ENCODE measurements at places on chromosomes 13 and 19. TPM values are rescaled to one million over a fixed set of nuclear protein-coding genes. Genes with fewer than 3 reads are reported as not detected.
A peak's percentile ranks its signal among the peaks of the same experiment; 100 is the strongest.

Gene ZNF571
- total RNA-seq, result 6.7 TPM

Gene REEP6
- total RNA-seq, result 2.8 TPM

Gene PRR20D
- total RNA-seq, result not detected

Gene ERICH6B
- total RNA-seq, result not detected

Gene ASF1B
- total RNA-seq, result 0.59 TPM

Gene ZNF77
- total RNA-seq, result 2.4 TPM

Gene GPATCH1
- total RNA-seq, result 4.6 TPM

Gene PLK5
- total RNA-seq, result not detected

Gene FGF21
- not detected for total RNA-seq

Gene NRTN
- total RNA-seq, result 1.5 TPM

DNA sequence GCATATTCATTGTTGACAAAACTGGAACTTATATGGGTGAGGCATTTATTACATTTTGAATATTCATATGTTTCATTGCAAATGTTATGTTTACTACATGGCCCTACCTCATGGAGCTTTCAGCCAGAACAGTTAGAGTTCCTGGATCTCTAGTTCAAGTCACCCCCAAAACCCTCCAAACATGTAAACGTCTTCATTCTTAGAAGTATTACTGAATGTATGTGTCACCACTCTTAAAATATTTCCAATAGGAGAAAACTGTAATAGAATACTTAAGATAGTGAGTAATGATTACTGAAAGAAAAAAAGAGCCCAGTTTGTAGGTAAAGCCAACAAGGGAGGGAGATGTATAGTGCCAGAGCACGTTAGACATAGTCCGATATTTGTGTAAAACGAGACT lies 23.5 kb downstream of the URI1 start:
- H3K4me1 ChIP-seq, result peaks cover 22% of the 10 kb centered on the region
- no peak overlapping the region for H3K4me3 ChIP-seq
- no peaks in the 10 kb centered on the region for H3K36me3 ChIP-seq
- H3K27ac ChIP-seq, result no peak overlapping the region

DNA sequence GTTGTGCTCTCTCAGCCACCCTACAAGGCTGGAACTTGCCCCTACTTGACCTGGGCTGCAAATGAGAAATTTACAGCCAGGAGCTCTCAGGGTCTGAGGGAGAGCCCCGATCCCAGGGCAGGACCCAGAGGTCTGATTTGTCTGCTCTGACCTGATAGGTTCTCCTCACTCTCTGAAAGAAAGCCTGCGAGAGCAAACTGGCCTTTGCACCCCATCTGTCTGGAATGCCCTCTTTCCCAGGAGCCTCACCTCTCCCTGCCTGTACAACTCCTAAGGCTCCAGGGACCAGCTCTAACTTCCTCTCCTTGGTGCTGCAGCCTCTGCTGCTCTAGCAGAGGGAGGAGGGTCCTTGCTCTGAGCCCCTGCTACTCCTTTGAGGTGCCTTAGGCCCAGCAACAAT lies 137.8 kb downstream of the UQCRFS1 start:
- DNase-seq, result no peak
- H3K27me3 ChIP-seq, result no peaks in the 10 kb centered on the region
- no peaks in the 10 kb centered on the region for H3K36me3 ChIP-seq
- H3K4me1 ChIP-seq, result no peaks in the 10 kb centered on the region

DNA sequence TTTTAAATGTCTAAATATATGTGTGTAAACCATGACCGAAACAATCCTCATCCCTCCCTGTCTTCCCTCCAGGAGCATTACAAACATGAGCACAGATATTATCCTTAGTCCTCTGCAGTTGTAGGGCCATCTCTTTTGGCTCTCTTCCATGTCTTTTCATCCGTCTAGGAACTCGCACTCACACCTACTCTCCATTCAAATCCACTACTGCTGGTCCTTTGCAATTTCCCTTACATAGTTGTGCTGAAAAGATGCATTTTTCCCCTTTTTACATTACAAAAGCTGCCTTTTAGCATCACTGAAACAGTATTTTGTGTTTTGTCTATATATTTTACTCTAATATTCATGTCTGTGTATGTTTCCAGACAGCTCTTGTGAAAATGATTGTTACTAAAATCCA lies 237.8 kb downstream of the DACH1 start:
- H3K4me1 ChIP-seq, result no peaks in the 10 kb centered on the region
- no peaks in the 10 kb centered on the region for H3K27me3 ChIP-seq
- no peak for DNase-seq
- H3K27ac ChIP-seq, result no peak overlapping the region
- H3K4me3 ChIP-seq, result no peak overlapping the region

DNA sequence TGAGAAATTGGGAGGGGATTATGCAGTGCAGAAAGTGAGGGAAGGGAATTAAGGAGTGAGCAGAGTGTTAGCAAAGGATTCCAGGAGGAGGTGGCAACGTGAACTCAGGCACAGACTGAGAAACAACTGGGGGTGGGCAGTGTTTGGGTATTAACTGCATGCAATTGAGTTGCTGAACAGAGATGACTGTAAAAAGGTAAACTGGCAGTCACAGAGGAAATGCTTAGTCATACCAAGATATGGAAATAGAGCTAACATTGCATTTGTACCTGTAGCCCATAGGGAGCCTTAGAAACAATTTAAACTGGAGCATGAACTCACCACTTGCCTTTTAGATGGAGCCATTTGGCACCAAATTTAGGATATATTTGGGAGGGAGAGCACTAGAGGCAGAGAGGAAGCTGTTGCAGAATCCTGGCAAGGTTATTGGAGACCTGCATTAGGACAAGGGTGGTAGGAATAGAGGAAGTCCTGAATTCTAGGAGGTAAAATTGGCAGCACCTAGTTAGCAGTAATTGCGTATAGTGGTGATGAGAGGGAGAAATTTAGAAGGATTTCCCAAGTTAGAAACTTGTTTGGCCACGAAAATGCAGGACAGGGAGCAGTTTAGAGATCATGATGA lies 100.6 kb upstream of the FRY start:
- H3K4me3 ChIP-seq, result no peak overlapping the region
- DNase-seq, result no peak
- no peaks in the 10 kb centered on the region for H3K36me3 ChIP-seq
- peaks cover 20% of the 10 kb centered on the region for H3K4me1 ChIP-seq
- no peaks in the 10 kb centered on the region for H3K27me3 ChIP-seq

GRCh38 chr13:34467450-34468083 lies 474.5 kb upstream of the NBEA start:
- H3K4me1 ChIP-seq, result no peaks in the 10 kb centered on the region
- no peak overlapping the region for H3K4me3 ChIP-seq
- H3K27ac ChIP-seq, result no peak overlapping the region
- no peaks in the 10 kb centered on the region for H3K36me3 ChIP-seq

DNA sequence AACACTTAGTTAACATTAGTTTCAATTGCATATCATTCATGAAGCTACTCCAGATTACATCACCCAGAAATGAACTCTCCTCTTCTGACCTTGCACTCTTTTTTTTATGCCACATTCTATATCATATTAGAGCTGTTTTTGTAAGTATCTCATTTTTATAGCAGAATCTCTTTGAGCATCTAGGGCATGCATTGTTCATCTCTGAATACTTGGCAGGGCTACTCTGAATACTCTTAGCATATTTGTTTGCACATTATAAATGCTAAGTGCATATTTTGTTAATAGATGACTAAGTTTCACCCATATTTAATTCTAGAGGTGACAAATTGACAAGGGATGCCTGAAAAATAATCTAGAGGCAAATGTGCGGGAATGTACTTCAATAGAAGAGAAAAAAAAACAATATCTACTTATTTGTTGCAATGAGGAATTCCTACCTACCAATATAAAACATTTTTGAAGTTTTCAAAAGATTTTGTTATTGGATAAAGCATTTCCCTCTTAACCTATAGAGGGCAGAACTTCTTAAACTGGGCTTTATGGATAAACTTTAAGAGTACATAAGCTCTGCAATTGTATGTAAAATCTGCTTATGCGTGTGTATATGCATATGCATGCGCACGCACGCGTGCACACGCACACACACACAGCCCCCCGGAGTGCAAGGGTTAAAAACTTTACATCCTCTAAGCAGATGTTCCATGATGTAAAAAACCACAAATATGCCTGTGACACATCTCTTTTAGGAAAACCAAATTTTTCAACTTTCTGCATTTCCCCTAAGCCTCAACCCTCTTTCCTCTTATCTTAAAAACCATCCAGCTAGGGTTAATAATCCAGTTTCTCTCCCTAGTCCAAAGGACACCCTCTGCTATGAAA lies 73.0 kb upstream of the OXGR1 start:
- no peak for DNase-seq
- H3K27me3 ChIP-seq, result peaks cover 13% of the 10 kb centered on the region
- no peak overlapping the region for H3K4me3 ChIP-seq

GRCh38 chr13:41641429-41641828 lies 184.1 kb downstream of the RGCC start:
- peaks cover 5% of the 10 kb centered on the region for H3K36me3 ChIP-seq
- no peaks in the 10 kb centered on the region for H3K4me1 ChIP-seq
- no peak overlapping the region for H3K27ac ChIP-seq

- no peak for DNase-seq
- no peaks in the 10 kb centered on the region for H3K27me3 ChIP-seq
- peak overlapping the region; percentile 77 for H3K4me3 ChIP-seq
Measured at GRCh38 chr19:49489601-49490167, 2.3 kb downstream of the RPL13A start.

- H3K27me3 ChIP-seq, result peaks cover 23% of the 10 kb centered on the region
- H3K27ac ChIP-seq, result no peak overlapping the region
- H3K4me1 ChIP-seq, result no peaks in the 10 kb centered on the region
- H3K4me3 ChIP-seq, result no peak overlapping the region
- H3K36me3 ChIP-seq, result no peaks in the 10 kb centered on the region
Measured at GRCh38 chr13:20206698-20207235, 14.0 kb upstream of the GJB2 start.

GRCh38 chr13:93955904-93956303 lies 523.6 kb downstream of the DCT start:
- H3K4me3 ChIP-seq, result no peak overlapping the region
- H3K4me1 ChIP-seq, result no peaks in the 10 kb centered on the region

DNA sequence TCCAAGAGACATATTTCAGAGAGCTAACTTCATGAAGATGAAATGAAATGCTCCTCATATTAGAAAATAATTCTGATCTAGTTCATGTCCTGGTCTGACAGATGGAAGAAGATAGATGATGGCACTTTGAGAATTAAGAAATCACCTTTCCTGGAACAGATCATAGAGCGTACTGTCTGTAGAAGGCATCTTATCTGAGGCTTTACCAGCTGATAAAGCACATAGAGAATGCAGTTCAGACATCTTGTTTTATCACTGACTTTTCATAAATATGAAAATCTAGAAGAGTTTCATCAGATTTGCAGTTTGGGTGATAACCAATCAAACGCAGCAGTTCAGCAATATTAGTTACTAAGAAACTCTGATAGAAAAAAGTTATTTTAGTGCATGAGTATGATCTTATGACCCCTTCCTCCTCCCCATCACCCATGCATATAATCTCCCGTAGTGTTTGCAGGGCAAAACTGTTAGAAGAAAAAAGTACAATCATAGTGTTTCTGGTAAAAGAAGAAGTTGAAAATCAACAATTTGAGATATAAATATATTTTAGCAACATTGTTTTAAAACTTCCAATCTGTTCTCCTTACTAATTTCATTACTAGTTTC lies 585.2 kb downstream of the PCDH9 start:
- no peak overlapping the region for H3K27ac ChIP-seq
- no peak for DNase-seq
- no peaks in the 10 kb centered on the region for H3K27me3 ChIP-seq
- H3K4me1 ChIP-seq, result no peaks in the 10 kb centered on the region
- no peaks in the 10 kb centered on the region for H3K36me3 ChIP-seq

DNA sequence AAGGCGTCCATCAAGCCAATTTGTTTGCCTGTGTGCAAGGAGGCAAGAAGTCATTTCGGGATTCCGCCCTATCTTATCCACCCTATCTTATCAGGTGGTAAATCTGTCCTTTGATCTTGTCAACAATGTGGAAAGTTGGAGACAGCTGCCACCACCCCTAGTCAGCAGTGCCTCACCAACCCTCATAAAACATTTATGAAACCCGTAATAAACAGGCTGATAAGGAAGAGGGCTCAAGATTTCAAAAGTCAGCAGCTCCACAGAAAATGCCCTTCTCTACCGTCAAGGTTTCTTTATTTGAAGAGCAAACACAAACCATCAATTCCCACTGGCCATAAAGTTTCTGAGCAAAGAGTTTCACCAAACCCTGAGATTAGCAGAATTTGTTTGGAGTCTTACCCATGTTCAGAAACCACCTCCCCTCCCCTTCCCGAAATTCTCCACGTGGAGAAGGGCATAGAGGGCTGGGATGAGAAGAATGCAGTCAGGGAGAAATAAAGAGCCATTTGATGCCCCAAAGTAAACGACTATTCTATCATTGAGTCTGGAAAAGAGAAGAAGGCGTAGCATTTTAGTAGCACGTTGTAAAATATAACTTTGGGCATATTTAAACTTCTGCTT lies 196.0 kb upstream of the GPR12 start:
- DNase-seq, result no peak
- no peaks in the 10 kb centered on the region for H3K36me3 ChIP-seq
- H3K27ac ChIP-seq, result no peak overlapping the region
- H3K4me3 ChIP-seq, result no peak overlapping the region

DNA sequence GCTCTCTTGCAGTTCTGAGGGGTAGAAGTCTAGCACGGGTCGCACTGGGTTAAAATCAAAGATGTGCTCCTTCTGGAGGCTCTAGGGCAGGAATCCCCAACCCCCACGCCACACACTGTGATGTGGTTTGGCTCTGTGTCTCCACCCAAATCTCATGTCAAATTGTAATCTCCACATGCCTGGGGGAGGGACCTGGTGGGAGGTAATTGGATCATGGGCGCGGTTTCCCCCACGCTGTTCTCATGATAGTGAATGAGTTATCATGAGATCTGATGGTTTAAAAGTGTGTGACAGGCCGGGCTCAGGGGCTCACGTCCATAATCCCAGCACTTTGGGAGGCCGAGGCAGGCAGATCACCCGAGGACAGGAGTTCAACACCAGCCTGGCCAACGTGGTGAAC lies 26.6 kb upstream of the CALM3 start:
- no peak overlapping the region for H3K4me3 ChIP-seq
- H3K27me3 ChIP-seq, result no peaks in the 10 kb centered on the region
- peaks cover 22% of the 10 kb centered on the region for H3K4me1 ChIP-seq
- DNase-seq, result peak; percentile 11
- H3K36me3 ChIP-seq, result no peaks in the 10 kb centered on the region
- no peak overlapping the region for H3K27ac ChIP-seq

DNA sequence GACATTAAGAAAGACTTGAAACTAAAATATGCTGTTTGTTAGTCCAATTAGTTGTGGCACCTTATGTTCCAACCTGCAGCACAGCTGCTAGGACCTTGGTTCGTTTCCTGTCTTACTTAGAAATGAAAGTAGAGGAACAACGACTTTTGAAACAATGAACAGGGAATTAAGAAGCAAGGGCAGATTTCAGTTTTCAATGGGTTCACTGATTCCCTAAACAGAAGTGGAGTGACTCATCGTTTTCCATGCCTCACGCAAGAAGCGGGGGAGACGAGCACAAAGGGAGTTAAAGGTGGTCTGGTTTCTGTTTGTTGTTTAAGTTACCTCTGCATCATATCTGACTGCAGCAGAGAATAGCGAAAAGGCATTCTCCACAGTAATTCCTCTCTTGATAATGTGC lies 44.8 kb downstream of the PHF11 start:
- H3K4me3 ChIP-seq, result peak overlapping the region; percentile 44
- no peak overlapping the region for H3K27ac ChIP-seq
- peaks cover 9% of the 10 kb centered on the region for H3K4me1 ChIP-seq
- H3K27me3 ChIP-seq, result no peaks in the 10 kb centered on the region
- no peak for DNase-seq

GRCh38 chr19:35746087-35746462 lies 624 bp downstream of the PSENEN start:
- no peaks in the 10 kb centered on the region for H3K27me3 ChIP-seq
- H3K36me3 ChIP-seq, result no peaks in the 10 kb centered on the region
- no peak for DNase-seq
- peak overlapping the region; percentile 98 for H3K27ac ChIP-seq
- H3K4me1 ChIP-seq, result peaks cover 71% of the 10 kb centered on the region
- peak overlapping the region; percentile 80 for H3K4me3 ChIP-seq

- no peak overlapping the region for H3K27ac ChIP-seq
- H3K36me3 ChIP-seq, result peaks cover 63% of the 10 kb centered on the region
- DNase-seq, result no peak
Measured at GRCh38 chr13:45481688-45482087, 16.9 kb downstream of the COG3 start.
